ENCODE measurements at places on chromosomes 2 and 18.

GRCh38 chr2:49165662-49166061, 11.3 kb upstream of the FSHR start:
- no peak for DNase-seq

GRCh38 chr2:64698668-64699444, 45.1 kb upstream of the SERTAD2 start:
- DNase-seq = no peak

GRCh38 chr2:9984871-9985480, 33.5 kb downstream of the GRHL1 start:
- DNase-seq = no peak

- DNase-seq = no peak
Observed at GRCh38 chr2:109516445-109517117, 97.2 kb downstream of the SEPTIN10 start.

- no peak for DNase-seq
Observed at GRCh38 chr2:219269362-219270054, 9.7 kb upstream of the DNAJB2 start.

- DNase-seq = no peak
Observed at GRCh38 chr2:120439067-120439368, 93.1 kb downstream of the INHBB start.

- DNase-seq = no peak
Observed at GRCh38 chr2:37877457-37878315, 47.4 kb upstream of the RMDN2 start.

DNA sequence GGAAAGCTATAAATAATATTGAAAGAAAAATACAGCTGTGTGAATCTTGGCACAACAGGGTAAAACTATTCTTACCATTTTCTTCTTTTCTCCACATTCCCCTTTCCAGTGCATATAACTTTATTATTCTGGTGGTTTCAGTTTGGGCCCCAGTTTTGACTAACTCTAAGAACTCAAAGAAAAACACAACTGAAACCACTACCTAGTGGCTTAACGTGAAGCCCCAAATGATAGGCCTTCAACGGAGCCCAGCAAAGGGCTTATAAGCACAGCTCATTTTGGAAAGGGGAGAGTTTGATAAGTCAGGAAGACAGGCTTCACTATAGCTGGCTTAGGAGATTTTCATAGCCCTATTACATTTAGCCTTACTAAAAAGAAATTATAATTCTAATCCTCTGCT, 62.4 kb downstream of the PPP1R1C start:
- DNase-seq = no peak

DNA sequence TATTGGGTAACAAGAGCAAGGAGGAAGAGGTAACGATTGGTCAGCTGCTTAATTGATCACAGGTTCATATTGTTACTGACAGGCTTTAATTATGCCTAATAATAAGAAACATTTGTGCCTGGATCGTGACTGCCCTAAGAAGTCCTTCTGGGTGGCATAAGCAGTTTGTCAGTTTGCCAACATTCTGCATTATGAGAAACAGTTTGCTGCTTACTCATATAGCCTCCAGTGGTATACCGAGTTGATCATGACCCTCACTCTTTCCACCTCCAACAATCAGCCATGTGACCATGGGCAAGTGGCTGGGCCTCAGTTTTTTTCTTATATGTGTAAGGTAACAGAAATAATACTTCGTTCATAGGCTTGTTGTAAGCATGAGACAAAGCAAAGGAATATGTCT, 96.6 kb upstream of the CABLES1 start:
- no peak for DNase-seq

- DNase-seq = no peak
Observed at GRCh38 chr18:66761166-66761565, 157.3 kb upstream of the CDH19 start.

DNA sequence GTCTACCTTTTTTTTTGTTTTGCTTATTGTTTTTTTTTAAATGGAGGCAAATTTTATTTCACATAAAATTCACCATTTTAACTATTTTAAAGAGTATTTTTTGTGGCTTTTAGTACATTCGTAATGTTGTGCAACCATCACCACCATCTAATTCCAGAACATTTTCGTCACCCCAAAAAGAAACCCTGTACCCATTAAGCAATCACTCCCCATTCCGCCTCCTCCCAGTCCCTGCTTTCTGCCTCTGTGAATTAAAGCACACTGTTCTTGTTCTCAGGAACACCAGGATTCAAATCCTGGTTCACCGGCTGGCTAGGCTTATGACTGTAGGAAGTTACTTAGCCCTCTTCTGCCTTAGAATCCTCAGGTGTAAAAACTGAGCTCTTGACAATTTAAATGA, 36.9 kb upstream of the EPAS1 start:
- no peak for DNase-seq

DNA sequence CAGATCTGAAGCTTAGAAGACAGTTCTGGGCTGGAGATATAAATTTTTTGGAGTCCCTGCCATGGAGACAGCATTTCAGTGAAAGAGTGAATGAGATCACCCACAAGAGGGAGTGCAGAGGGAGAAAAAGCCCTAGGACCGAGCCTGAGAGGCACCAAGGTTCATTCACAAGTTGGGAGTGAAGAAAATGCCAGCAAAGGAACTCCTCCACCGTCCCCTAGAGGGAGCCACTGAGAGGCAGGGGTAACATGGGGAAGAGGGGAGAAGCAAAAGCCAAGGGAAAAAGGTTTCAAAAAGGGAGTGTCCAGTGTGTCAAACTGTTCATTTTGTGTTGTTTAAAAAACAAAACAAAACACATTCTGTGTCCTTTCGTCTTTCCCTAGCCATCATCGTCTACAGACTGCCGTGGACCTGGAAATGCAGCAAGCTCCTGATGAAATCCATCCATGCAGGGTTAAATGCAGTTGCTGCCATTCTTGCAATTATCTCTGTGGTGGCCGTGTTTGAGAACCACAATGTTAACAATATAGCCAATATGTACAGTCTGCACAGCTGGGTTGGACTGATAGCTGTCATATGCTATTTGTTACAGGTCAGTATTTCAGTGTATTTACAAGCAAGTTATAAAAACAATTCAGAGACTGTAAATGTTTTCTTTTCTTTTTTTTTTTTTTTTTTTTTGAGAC, 19.1 kb downstream of the CYBRD1 start:
- DNase-seq = no peak

- DNase-seq = no peak
Observed at GRCh38 chr2:117359266-117359914, 455.1 kb upstream of the DDX18 start.

GRCh38 chr18:46528037-46528436, 129.0 kb downstream of the LOXHD1 start:
- DNase-seq = no peak
